ENCODE measurements at places on chromosomes 12 and 14.
A peak's percentile ranks its signal among the peaks of the same experiment; 100 is the strongest.

GRCh38 chr12:40827683-40828592 lies 135.7 kb downstream of the CNTN1 start:
- DNase-seq = no peak

- DNase-seq = no peak
Measured at GRCh38 chr12:94597268-94597667, 53.1 kb downstream of the TMCC3 start.

DNA sequence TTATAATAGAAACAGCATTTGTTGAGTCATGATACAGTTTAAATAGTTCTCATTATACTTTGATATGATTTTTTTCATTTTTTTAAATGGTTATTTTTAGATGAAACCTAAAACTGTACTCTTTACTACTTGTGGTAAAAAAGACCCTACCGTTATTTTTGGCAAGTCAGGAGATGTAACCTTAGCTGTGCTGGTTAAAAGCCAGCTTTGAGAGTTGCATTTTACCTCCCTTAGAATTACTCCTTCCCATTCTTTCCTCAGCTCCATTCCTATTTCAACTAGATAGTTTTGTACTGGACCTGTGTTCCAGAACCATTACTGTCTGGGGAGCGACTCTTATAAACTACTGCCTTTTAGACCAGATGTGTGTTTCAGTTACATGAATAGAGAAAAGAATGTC lies 92.0 kb downstream of the RAD51B start:
- DNase-seq = peak; percentile 31

DNA sequence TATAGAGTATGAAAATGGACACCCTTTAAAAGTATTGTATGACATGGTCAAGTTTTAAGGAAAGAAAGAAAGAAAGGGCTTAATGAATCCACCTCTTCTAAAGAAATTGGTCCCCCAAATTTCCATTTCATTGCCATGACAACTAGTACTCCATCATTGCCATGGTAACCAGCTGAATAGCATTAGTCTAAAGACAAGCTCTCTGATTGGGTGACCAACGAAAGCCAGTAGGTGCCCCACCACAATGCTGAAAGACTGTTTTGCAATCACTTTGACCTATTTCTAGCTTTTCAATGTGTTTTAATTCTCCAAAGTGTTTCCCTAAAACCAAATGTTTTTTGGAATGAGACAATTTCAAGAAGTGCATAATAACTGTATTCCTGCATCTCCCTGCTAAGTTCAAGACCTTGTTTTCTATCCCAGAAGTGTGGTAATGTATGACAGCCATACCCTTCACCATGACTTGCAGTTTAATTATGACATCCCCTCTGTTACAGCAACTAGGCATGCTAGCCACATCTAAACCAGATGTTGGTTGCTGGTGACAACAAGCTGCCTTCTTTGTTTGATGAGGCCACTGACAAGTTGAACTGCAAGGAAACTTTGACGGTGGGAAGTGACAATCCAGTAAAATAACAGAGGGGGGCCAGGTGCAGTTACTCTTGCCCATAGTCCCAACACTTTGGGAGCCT lies 46.7 kb downstream of the KICS2 start:
- DNase-seq = peak; percentile 63

Measured in choroid plexus epithelial cell (primary cell).